LNCaP clone FGC (cell line): ENCODE measurements at places on chromosomes 4 and X.

- DNase-seq: no peak
Observed at GRCh38 chr4:13981499-13981898, 354.0 kb upstream of the BOD1L1 start.

DNA sequence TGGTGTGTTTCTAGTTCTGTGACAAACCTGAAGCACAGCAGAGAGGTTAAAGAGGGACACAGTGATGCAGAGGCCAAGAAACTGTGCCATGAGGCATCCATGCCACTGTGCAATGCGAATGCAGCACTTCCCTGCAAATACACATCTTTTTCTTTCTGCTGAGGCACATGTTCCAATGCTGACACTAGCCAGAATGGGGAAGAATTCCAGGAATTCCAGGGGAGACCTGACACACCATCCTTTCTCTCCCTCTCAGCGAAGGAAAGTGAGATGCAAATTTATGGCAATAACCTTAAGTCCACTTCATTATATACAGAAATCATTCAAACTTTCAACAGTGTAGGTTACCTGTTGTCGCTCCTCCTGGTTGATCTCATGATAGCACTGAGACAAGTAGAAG lies 204.8 kb downstream of the LDB2 start:
- no peak for DNase-seq

DNA sequence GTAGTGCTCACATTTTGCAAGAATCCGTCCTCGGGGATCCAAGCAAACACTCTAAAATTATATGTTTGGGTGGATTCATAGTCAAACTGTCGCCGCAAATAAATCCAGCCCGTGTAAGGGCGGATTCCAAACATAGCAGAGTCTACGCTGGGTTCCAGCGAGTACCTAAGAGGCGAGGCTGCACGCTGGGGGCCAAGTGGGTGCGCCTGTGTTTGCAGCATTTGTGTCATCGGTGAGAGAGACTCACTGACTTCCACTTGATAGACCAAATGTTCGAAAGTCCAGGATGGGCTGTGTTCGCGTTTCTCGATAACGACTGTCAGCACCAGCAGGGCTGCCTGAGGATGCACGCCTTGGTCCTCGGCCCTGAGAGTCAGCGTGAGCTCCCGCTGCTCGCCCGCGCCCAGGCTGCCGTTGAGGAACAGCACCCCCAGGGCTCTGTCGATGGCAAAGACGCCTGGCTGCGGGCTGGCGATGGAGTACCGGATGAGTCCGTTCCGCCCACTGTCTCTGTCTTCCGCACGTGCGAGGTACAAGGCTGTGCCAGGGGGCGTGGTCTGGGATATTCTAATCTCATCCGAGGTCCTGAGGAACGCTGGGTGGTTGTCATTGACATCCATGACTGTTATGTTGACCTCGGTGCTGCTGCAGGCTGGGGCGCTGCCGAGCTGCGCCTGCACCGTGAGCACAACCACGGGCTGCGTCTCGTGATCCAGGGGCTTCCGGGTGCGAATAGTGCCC lies 158.7 kb downstream of the DCHS2 start:
- no peak for DNase-seq

DNA sequence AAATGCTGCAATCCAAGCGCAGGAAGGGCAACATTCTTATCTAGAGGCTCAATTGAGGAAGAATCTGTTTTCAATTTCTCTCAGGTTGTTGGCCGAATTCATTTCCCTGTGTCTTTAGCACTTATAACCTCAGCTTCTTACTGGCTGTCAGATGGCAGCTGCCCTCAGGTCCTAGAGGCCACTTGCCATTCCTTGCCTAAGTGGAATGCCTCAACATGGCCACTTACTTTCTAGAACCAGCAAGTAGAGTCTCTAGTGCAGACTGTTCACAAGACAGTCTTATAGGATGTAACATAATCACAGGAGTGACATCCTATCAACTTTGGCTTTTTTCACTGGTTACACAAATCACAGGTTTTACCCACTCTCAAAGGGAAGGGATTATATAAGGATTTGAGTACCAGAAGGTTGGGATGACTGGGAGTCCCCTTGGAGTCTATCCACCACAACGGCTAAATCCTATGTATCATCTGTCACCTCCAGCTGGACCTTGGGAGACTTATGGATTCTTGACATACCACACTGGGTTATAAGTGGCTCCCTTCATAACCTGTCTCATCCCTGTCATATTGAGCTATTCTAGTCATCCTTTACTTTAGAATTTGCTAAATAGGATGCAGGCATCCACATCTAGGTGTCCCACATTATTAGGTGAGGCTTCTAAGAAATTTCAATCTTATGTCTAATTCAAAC lies 297.9 kb upstream of the CTSO start:
- DNase-seq: no peak

DNA sequence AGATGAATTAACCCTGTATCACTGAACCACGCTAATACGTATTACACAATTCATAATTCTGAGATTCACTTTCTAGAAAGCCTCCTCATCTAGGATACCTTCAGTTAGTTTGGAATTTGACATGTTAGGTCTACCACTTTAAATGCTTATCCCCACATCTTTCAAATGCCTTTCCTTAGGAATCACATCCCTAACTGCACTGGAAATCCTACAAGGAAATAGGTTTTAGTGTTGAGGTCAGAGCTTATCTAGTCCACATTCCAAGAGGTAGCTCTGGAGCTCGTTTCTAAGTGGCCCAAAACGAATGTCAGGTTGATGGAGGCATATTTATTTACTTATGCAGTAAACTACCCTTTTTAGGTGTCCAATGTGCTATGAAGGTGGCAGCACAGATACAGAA lies 18.0 kb downstream of the PDHA1 start:
- no peak for DNase-seq

DNA sequence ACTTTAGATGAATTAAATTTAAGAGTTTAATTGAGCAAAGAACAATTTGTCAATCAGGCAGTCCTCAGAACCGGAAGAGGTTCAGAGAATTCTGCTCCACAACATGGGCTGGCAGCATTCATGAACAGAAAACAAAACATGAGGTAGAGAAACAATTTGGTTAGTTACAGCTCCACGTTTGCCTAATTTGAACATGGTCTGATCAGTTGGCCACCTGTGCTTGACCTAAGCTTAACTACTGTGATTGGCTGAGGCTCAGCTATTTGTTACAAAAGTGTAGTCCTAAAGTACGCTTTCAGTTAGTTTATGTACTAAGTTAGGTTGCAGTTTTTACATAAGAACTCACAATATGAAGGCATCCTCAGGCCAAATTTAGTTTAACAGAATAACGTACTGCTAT lies 258.6 kb downstream of the ADAM29 start:
- no peak for DNase-seq

- DNase-seq: no peak
Observed at GRCh38 chrX:113260474-113260873, 419.8 kb upstream of the AMOT start.

DNA sequence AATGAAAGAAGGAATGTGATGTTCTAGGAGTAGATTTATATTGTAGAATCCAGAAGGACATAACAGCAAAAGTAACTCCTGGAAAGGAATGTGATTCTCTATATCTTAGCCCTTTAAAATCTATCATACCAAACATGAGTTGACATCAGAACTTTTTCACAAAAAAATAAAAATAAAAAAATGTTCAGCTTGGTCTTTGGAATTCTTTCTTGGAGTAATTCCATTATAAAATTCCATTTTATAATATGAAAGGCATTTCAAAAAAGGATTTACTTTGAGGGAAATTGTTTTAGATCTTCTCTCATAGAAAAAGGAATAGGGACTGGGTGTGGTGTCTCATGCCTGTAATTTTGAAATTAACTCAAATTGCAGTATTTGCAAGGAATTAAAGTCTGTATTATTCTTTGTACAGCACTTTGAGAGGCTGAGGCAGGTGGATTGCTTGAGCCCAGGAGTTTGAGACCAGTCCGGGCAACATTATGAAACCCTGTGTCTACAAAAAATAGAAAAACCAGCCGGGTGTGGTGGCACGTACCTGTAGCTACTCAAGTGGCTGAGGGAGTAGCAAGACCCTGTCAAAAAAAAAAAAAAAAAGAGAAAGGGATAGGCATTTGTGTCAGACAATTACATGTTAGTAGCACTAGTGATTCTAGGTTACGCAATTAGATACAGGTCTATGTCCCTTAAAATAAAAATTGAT lies 134.9 kb downstream of the SLC4A4 start:
- DNase-seq: no peak

DNA sequence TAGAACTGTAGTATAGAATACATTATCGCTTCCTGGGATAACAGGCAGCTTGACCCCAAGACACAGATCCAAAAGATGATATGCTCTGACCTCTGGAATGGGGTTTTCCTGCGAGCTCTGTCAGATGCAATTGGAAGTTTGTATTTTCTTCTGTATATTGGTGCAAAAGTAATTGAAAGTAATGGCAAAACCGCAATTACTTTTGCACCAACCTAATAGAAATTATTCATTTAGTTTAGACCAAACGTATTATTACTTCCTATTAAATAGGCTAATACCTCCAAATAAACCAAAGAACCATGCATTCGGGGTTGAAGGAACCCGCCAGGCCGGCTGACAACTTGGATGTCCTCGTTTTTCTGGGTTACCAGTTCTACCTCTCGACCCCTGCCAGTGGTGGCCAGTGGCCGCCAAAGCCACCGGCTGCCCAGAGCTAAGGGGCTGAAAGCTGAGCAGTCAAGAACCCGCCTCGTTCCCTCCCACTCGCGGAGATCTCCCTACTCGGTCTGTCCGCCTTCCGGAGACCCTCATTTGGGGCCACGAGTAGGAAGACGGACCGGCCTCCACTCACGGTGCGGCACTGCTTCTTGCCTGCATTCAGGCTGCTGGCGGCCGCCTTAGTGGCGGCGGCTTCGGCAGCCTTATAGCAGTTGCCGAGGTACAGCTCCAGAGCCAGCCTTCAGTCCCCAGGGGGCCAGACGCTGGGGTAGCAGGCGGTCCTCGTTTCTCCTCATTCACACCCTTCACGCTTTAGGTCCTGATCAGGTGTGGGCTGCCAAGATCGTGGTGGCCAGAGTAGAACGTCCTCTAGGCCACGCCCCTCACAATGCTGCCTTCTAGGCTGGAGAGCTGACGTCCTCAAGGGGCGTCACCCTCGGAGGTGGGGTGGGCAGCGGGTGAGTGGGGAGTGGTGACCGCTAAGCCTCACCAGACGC lies 121.9 kb downstream of the RBMX2 start:
- DNase-seq: no peak

GRCh38 chr4:15695240-15695699 lies 7.6 kb upstream of the BST1 start:
- DNase-seq: no peak

DNA sequence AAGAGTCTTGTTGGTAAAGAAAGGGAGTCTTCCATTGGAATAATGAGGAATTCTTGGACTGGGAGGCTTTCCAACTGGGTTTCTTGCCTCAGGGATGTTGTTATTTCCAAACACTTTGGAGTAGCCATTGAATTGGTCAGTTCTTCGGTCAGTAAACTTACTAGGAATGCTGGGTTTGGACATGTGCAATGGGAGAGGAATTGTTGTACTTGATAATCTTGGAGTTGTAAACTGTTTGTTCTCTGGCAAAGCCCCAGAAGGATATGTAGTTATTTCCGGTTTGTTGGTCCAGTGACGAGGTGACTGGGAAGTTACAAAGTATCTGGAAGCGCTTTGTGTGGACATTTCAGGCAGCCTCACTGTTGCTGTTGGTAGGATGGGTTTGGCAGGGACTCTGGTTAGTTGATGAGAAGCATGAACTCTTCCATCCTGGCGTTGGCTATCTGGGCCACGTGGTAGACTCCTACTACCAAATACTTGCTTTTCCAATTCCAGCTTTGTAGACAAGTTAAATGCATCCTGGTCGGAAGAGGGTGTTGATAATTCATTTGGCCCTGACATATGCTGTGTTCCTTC lies 25.9 kb downstream of the MXRA5 start:
- DNase-seq: no peak

DNA sequence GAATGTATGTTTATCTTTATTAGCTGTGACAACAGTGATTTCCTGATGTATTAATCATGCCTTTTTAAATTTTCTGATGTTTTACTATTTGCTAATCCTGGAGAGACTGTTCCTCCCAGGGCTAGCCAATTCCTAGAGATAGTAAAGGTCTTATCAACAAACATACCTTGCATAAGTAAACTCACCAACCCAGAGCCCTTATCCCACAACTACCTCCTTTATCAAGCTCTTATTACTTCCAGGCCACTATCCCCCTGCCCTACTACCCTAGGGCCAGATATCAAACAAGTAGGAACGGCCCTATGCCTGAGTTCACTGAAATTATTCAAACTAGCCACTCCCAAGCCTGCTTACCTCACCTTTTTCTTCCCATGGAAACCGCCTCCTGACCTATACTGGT lies 58.2 kb upstream of the NPNT start:
- DNase-seq: peak; percentile 14

DNA sequence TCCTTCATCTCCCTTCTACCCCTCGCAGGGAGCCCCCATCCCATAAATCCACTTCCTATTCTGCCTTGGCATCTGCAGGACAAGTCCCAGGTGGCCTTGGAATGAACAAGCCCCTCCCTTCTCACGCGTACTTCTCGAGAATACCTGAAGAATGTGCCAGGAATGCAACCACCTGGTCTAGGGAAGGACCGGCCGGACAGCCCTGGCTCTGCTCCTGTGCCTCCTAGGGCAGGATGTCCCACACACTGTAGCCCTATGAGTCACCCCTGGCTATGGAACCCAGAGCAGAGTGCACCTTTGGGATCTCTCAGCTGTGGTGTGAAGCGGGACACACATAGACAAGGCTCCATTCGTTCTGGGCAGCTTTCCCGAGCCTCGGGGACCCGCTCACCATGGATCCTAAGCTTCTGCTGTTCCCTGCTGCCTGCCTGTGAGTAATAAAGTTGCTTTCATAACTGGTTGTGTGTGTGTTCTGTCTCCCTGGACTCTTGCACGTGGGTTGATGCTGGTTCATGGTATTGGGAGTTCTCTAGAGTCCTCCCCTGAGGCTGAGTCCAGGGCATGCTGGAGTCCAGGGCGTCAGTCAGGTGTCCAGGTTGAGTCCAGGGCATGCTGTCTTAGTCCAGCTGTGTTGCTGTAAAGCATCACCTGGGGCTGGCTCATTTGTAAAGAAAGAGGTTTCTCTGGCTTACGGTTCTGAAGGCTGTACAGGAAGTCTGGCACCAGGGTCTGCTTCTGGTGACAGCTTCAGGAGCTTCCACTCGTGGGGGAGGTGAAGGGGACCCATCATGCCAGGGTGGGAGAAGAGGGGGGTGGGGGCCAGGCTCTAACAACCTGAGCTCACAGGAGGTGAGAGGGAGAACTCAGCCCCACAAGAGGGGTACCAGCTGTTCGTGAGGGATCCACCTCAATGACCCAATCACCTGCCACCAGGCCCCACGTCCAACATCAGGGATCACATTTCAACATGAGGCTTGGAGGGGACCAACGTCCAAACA lies 7.4 kb upstream of the PDE6B start:
- peak; percentile 15 for DNase-seq

- DNase-seq: no peak
Observed at GRCh38 chr4:39970671-39971640, 6.8 kb downstream of the PDS5A start.

DNA sequence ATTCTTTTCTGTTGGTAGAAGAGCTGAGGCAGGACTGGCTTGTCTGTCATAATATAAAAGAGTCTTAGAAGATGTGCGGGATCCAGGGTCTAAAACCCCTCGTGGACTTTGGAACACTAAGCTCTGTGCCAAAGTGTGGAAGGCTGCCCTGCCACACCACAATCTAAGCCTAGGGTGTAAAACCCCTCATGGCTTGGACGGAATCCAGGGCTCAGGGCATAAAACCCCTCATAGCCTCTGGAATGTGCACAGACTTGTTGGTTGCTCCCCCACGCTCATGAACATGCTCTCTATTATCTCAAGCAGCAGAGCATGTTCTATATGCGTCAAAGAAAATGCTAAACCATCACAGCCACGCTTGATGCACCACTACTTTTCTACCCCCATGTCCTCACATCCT lies 483.6 kb downstream of the GABRG1 start:
- DNase-seq: no peak

GRCh38 chr4:22515888-22516541 lies at the start of gene ADGRA3:
ADGRA3 (minus strand) TSS chr4:22516066; CDS start chr4:22515784, 282 bp downstream.
- no peak for DNase-seq
